ENCODE measurements at places on chromosomes 12 and 14.

DNA sequence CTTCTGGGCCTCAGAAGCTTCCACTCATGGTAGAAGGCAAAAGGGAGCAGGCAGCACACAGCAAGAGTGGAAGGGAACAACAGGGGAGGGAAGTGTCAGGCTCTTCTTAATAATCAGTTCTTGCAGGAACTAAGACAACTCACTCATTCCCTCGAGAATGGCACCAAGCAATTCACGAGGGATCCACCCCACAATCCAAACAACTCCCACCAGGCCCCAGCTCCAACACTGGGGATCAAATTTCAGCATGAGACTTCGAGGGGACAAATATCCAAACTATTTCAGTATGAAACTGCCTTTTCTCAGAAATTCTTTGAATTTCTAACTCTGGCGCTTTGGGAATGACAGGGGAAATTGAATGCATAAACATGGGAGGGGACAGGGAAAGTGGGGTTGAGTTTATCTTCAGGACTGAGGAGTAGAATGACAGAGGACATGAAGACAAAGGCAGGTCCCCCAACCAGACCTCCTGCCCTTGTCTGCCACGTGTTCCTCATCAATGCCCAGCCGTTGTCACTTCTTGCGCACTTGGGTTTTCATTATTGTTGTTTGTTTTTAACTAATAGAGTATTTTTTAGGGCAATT is 24.6 kb upstream of the APOF start:
- no peak for DNase-seq

GRCh38 chr14:68627868-68628604 is 164.8 kb downstream of the ZFP36L1 start:
- peak; percentile 57 for DNase-seq

GRCh38 chr12:24991209-24992049 is 42.5 kb upstream of the BCAT1 start:
- DNase-seq, result peak; percentile 80

DNA sequence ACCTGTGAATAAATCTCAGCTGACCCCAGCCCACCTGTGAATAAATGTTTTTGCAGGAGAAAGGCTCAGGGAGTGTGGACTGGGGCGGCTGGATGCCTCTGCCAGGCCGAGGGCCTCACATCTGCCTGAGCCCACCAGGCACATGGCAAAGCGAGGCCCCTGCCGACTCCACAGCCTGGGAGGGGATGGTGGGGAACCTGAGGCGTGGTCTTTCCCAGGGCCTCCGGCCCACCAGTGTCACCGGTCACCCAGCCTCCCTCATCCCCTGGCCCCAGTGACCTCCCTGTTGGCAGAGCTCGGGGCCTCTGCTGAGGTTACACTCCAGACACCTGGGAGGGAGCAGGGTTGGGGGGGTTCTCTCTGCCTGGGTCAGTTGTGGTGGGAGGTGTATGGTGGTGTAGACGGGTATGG is 8.2 kb downstream of the NOC4L start:
- no peak for DNase-seq

DNA sequence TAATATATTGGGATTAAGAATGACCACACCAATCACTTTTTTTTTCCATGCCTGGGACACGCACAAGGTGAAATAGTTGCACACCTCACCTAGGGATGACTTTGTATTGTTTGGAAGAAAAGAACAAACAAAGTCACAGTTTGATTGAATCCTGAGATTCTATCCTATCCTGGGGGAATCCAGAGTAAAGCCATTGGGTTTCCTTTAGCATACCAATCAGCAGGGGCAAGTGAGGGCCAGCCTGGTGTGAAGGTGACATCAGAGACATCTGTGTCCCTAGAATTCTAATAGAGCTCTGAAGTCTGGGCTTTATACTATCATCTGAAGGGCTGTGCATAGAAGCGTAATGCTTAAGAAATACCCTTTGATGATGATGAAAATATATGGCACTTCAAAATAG is 199.9 kb downstream of the STXBP6 start:
- no peak for DNase-seq

- peak; percentile 37 for DNase-seq
Observed at GRCh38 chr12:90299121-90299520, 590.5 kb upstream of the ATP2B1 start.

DNA sequence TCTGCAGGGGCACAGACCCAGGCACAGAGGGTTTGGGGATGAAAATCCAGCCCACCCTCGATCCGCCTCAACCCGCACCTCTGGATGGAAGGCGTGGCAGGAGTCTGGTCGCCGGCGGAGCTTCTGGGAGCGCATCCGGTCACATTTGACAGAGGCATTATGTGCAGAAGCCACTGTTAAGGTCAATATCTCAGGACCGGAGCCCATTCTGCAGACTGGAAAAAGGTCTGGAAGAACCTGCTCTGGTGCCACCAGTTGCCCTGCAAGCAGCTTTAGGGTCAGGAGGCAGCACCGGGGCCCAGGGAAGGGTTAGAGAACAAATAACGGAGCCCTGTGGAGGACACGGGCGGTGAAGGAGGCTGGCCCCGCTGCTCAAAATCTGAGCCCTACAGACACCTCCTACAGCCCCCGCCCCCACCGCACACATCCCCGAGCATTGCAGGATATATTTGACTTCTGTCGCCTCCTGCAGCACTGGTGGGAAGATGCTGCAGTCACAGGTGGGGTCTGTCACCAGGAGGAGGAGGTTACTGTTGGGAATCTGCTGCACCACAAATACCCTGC is 25.1 kb upstream of the LRTM2 start:
- no peak for DNase-seq

DNA sequence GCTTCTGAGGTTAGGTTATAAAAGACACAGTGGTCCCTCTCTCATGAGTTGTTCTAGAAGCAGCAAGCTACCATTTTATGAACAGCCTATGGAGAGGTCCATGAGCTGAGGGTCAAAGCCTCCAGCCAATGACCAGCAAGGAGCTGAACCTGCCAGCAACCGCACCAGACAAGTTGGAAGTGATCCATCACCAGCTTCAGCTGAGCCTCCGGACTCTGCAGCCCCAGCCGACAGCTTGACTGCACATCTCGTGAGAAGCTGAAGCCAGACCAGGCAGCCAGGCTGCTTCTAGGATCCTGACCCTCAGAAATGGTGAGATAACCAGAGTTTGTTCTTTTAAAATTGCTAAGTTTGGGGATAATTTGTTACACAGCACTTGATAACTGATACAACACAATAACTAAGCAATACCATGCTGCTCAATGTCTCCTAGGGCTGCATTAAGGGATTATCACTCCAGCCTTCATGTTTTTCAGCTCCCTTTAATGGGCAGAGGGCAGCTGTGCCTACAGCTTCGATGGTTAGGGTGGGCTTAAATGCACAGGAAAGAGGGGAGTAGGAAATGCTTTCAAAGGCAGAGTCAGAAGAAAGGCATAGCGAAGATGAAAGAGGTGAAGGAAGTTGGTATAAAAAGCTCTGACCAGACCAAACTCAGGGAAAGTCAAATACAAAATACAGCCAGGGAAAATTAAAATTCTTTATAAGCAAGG is 149.5 kb downstream of the RIMBP2 start:
- DNase-seq, result no peak

GRCh38 chr14:50397390-50398188 is 908 bp upstream of the CDKL1 start:
- no peak for DNase-seq

- DNase-seq, result no peak
Observed at GRCh38 chr14:24606297-24606696, 3.2 kb downstream of the GZMH start.

- DNase-seq, result no peak
Observed at GRCh38 chr12:67148265-67148664, 120.9 kb upstream of the CAND1 start.

DNA sequence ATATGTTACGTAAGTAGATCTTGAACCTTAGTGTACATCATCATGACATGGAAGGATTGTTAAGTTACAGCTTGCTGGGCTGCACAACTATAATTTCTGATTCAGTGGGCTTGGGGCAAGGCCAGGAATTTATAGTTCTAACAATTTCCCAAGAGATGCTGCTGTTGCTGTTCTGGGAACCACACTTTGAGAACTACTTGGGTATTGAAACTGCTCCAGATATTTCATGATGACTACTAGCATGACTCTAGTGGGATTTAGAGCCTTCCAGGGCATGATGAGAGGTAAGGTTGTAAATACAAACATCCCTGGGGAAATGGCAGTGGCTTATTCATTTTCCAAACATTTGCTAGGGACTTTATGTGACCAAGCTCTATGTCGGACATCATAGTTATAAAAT is 904.8 kb upstream of the SEL1L start:
- no peak for DNase-seq

GRCh38 chr12:84632556-84632955 is 280.0 kb downstream of the SLC6A15 start:
- DNase-seq, result no peak

- DNase-seq, result no peak
Observed at GRCh38 chr14:97387252-97387874, 590.2 kb downstream of the VRK1 start.

DNA sequence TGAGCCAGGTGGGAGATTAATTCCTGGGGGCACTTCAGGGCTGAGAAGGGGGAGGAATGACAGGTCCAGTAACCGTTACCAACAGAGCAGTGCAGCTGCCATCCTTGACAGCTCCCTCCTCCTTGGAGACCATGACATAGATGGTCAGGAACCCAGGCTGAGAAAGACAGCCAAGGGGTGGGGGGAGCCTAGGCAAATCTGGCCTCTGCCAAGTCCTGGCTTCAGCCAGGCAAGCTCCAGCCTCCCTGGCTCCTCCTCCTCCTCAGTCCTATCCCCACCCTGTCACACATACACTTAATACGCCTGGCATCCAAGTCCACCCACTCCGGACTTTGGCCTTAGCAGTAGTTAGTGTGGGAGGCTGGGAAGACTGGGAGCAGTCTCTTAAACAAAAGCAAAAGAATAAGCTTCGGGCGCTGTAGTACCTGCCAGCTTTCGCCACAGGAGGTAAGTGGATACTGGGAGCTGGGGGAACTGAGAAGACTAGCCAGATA is at the start of gene RDH5:
TSS of gene RDH5 (plus strand) at position 323 of the 494 bp plus-strand sequence. CDS start 792 bp downstream, outside the sequence.
- no peak for DNase-seq

- DNase-seq, result no peak
Observed at GRCh38 chr12:5809586-5809985, 135.5 kb downstream of the ANO2 start.

- no peak for DNase-seq
Observed at GRCh38 chr12:52122904-52123303, 43.4 kb downstream of the SMIM41 start.
